Astrocyte of the cerebellum (primary cell): ENCODE measurements at places on chromosomes 2 and 18.

- no peak for DNase-seq
Measured at GRCh38 chr2:85353876-85354285, 447 bp downstream of the RETSAT start.

DNA sequence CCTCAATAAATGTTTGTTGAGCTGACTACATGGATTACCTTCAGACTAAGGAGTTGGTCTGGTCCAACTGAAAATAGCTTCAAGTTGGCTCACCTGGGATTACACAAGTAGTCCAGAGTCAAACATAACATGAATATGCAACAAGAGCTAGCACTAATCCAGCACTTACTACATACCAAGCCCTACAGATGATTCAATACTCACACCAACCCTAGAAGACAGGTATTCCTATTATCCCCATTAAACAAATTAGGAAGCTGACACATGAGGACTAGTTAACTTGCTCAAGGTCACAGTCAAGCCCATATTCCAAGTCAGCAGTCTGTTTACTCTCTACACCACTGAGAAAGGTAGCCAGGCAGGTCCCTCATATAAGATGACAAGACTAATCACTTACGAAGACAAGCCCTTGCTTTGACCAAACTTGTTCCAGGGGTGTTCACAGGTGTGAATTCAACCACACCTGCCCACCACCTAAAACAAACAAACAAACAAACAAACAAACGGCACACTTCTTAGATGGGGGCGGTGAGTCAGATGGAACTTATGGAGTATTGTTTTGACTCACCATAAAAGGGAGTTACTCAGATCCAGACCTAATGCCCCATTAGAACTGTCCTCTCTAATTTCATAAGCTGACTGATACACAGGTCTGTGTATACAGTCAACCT lies 29.1 kb downstream of the TMEM131 start:
- no peak for DNase-seq

DNA sequence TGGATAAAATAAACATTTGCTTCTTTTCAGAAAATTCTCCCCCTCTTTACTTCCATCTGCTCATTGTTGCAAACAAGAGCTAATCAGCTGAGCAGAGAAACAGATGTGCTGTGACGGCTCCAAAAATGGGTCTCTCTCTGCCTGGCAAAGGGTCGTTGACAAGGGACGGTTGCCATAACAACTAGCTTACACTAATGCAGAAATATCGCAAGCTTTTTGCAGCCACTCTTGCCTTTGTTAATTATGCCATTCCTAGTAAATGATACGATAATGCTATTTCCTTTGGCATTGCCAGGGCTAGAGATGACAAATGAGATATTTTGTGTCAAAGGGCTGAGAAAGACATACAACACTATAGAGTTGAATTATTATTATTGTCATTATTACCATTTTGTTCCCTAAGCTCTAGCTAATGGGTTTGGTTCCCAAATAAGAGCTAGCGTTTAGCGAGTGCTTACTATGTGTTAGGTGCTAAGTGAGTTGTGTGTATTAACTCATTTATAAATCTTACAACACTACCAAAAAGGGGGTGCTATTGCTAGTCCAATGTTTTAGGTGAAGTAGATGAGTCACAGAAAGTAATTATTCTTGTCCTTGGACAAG lies 46.8 kb downstream of the MYO3B start:
- DNase-seq, result no peak

GRCh38 chr2:185628985-185629384 lies 109.6 kb upstream of the FSIP2 start:
- DNase-seq, result no peak

DNA sequence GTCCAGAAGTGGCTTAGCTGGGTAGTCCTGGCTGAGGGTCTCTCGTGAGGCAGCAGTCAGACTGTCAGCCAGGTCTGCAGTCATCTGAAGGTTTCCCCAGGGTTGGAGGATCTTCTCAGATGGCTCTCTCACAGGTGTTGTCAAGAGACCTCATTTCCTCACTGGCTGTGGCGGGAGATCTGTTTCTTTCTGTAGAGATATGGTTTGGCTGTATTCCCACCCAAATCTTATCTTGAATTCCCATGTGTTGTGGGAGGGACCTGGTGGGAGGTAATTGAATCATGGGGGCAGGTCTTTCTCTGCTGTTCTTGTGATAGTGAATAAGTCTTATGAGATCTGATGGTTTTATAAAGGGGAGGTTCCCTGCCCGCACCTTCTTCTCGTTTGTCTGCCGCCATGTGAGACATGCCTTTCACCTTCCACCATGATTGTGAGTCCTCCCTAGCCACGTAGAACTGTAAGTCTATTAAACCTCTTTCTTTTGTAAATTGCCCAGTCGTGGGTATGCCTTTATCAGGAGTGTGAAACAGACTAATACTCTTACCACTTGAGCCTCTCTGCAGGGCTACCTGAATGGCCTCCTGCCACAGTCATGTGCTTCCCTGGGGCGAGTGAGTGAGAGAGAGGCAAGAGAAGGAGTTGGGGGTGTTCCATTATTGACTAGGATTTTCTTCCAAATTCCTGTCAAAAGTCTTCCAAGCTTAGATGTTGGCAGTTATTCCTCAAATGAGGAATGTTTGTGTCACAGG lies 23.6 kb downstream of the MALT1 start:
- no peak for DNase-seq

DNA sequence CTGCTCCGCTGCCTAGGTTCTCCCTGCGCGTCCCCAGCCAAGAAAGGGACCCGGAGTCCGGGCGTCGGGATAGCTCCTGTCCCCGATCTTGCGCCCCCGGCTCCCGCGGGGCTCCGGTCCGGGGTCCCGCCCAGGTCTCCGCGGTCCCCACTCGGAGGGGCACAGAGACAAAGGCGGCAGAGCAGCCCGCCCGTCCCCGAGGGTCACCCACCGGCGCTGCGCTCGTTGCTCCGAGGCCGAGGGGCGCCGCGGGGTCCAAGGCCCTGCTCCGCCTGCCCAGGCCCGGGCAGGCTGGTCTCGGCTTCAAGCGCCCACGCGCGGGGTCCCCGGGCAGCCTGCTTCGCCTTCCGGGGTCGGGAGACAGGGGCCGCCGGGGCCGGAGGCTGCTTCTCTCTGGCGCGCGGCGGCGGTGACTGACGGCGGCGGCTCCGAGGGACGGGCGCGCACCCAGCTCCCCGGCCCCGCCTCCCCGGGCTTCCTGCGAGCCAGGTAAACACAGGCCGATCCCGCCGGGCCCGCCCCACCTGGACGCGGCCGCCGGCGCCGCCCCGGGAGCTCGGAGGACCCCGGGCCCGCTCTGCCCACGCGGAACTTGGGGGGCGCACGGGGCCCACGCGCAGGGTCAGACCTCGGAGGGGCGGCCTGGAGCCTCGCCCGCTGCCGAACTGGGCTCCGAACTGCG lies at the start of gene MBP:
Gene MBP, minus strand, starts transcription at position 415 of the 682 bp plus-strand sequence. CDS start 27,522 bp downstream, outside the sequence.
- DNase-seq, result no peak

- DNase-seq, result peak; percentile 43
Measured at GRCh38 chr18:22691946-22692710, 241.0 kb upstream of the RBBP8 start.

- no peak for DNase-seq
Measured at GRCh38 chr2:231985823-231986261, 24.3 kb downstream of the DIS3L2 start.

DNA sequence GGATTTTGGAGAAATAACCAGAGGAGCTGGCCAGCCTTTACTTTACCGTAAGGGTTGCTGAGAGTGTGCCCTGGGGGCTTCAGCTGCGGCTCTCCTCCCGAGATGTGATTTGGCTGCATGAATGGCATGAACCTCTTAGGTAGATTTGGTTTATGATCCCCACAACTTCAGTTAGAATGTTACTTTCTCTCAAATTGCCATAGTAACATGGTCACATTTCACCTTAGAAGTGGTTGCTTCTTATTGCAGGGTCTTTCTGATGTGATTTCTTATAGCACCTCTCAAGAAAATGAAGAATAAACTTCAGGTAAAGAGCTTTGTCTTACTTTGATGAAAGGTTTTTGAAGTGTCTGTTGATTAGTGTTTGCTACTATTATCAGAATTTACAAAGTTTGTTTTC lies 5.6 kb downstream of the PLCL1 start:
- no peak for DNase-seq

- no peak for DNase-seq
Measured at GRCh38 chr2:222609381-222609780, 46.5 kb downstream of the FARSB start.

DNA sequence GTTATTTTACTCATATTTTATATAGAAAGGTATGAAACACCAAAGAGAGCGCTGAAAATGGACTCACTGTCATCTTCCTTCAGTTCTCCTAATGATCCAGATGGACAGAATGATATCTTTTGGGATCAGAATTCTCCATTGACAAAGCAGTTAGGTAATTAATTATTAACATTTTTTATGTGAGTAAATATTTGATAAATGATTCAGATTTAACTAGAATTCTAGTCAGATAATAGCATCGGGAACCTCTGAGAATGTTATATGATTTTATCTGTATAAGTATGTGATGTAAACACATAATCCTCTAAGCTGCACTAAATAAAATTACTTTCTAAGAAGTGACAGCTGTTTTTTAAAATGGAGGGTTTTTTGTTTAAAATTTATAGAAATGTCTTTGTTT lies 2.0 kb downstream of the ETAA1 start:
- DNase-seq, result no peak

DNA sequence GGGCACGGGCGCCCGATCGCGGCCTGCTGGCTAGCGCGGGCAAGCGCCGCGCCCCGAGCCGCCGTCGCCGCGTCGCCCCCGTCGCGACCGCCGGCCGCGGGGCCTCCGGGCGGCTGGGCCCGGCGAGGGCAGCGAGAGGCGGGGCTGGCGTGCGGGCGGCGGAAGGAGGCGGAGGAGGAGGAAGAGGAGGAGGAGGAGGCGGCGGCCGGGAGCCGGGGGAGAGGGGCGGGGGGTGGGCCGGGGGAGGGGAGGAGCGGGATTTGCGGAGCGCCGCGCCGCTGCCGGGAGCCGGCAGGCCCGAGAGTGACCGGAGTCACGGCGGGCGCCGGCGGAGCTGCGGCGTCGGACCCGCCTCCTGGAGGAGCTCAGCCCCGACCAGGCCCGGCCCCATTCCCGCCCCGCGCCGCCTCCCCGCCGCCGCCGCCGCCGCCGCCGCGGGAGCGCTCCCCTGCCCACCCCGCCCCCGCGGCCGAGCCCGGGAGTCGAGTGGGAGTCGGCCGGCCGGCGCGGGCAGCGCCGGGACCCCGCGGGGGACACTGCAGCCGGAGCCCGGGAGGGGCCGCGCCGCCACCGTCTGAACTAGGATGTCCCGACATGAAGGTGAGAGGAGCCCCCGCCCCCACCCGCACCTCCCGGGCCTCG lies at the start of gene KCMF1:
Gene KCMF1, plus strand, starts transcription at position 294 of the 642 bp plus-strand sequence. Its CDS starts 291 bp downstream, at position 585.
- DNase-seq, result no peak

DNA sequence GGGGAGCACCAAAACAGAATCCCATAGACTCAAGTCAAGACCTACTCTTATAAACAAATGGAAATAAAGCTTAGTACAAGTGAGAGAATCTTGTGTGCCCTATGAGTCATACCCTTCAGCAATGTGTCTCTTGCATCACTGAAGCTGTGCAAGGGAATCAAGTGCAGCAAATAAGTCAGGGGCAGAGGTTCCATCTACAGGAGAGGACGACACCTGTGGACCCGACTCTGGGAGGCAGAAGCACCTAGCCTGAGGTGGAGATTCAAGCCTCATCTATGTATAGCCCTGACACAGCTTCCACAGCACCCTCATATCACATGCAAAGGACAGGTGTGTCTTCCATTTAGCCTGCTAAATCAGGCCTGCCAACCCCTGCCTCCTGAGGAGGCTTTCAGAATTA lies 298.2 kb downstream of the CNTNAP5 start:
- no peak for DNase-seq

DNA sequence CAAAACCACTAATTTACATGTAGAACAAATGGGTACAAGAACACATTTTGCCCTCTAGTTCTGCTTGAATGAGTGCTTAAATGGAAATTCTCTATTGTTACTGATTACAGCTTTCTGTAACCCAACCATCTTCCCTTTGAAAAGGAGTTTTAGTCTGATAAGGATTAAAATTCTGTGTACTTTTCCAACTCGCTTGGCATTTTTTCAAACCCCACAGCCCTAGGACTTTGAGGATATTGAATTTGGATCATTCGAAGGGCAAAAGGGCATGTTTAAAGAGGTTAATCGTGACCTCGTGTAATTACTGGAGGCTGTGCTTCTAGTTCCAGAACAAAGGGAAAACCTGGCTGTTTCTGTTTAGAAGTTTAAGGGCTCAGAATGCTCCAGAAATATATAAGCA lies 432.3 kb downstream of the PID1 start:
- DNase-seq, result no peak
